Epithelial cell of proximal tubule (primary cell): ENCODE measurements at places on chromosomes 11 and 22. TPM values are rescaled to one million over a fixed set of nuclear protein-coding genes. Genes with fewer than 3 reads are reported as not detected.

MMP10 gene
- 0.29 and 0.80 TPM in 2 replicates for total RNA-seq

OR8G5 gene
- total RNA-seq: not detected in 2 replicates

PRR33 gene
- not detected in 2 replicates for total RNA-seq

GRCh38 chr11:124900464-124900863 lies 2.8 kb upstream of the ROBO4 start:
- DNase-seq: no peak

- no peak for DNase-seq
Measured at GRCh38 chr22:50418624-50419023, 56.2 kb downstream of the SBF1 start.
